ENCODE measurements at places on chromosomes 3 and 15.

DNA sequence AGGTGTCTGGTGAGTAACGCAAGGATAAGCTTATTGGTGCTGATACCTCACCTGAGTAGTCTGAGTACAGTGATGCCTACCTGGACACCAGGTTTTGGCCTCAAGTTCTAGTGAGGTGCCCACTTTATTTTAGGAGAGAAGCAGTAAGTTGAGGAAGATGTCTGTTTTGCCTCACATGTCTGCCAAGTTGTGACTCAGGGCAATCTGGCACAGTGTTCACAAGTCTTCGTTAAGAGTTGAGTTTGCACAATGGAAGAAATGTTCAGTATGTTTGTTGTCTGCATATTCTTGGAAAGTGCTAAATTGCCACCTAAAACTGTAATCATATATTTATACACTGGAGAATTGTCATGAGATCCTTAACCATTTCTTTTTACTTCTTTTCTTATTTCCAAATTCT, 122.2 kb downstream of the KCNH8 start:
- no peak for DNase-seq

DNA sequence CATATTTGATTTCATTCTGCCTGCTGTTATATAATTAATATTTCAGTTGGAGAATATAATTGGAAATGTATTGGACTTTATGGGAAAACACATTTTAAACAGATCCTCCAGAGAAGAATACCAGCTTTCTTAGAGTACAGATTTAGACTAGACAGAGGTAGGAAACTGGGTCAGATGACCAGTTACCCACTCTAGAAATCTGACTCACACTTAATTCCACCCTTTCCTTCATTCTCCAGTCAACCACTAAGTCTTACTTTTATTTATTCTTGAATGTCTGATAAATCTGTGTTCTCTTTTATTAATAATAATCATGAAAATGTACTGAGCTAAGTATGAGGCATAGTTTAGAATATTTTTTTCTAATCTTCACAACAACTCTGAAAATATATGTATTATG, 110.7 kb downstream of the LRRC49 start:
- no peak for DNase-seq

GRCh38 chr3:45549961-45550360, 44.6 kb upstream of the LIMD1 start:
- no peak for DNase-seq

DNA sequence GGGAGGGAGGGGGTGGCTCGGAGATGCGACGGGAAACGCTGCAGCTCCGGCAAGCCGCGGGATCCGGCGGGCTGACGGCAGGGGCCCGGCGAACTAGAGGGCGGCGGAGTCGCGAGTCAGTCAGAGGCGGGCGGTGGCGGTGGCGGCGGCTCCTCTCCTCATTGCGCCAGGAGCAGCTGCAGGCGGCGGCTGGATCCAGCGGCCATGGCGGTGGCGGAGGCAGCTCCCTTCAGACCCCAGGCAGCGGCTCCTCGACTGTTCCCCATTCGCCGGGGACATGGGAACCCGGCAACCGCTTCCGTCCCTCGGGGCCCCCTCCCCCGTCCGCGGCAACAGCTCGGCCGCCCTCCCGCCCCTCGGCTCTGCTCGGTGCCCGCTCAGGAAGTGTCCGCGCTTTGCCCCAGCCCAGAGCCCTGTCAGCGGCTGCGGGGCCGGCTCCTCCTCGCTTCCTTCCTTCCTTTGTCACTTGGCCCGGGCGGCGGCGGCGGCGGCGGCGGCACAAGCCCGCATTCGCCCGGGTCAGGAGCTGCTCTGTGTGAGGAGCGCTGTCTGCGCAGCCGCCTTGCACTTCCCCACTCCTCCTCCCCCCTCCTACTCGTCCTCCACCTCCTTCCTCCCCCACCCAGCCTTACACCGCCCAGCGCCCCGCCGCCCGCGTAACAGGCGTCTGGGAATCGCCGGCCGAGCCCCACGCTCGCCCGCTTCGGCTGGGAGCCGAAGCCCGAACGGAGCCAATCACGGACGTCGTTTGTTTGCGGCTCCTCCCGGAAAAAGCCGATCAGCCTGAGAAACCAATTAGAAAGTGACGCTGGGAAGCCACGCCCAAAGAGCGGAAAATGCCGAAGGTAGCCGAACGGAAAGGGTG, at the start of gene GSK3B:
Gene GSK3B (minus strand): TSS at position 537 of the 865 bp plus-strand sequence. CDS start 1,013 bp downstream, outside the sequence.
- no peak for DNase-seq

- no peak for DNase-seq
Observed at GRCh38 chr3:8884630-8885290, 78.5 kb downstream of the RAD18 start.

GRCh38 chr3:53164911-53165310, 3.9 kb downstream of the PRKCD start:
- DNase-seq = no peak

DNA sequence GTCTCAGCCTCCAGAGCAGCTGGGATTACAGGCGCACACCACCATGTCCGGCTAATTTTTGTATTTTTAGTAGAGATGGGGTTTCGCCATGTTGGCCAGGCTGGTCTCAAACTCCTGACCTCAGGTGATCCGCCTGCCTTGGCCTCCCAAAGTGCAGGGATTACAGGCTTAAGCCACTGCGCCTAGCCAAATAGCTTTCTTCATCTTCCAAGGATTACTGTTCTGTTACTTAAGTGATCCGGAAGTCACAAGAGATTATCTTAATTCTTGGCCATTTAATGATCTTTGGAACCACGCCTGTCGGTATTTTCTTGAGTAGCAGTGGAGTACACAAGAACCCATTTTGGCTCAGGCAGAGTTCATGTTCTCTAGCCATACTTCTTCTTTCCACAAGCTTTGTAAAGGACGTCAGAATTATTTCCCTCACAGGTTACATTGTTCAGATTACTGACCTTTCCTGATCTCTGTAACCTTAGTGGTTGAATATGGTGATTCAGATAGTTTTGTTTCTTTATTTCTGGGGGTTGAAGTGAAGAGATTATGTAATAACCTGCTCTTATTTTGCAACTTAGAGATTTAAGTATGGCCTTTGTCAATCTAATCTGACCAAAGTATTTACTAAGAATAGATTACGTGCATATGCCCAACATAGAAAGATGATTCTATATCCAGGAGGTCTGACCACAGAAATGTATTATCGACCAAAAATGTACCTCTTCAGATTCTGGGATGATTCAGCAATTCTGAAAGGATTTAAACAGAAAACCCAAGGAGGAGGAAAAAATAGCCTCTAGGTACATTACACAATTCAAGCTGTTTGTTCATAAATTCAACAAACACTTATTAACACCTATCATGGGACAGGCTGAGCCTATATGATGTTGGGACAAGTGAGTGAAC, 132.2 kb downstream of the GREM1 start:
- peak; percentile 90 for DNase-seq

- DNase-seq = no peak
Observed at GRCh38 chr3:188259596-188259995, 105.6 kb downstream of the LPP start.

GRCh38 chr15:34031987-34032760, 6.8 kb downstream of the AVEN start:
- no peak for DNase-seq

- peak; percentile 68 for DNase-seq
Observed at GRCh38 chr3:15438983-15439382, 11.6 kb downstream of the EAF1 start.

- DNase-seq = no peak
Observed at GRCh38 chr3:34109021-34109420, 310.6 kb downstream of the PDCD6IP start.

- DNase-seq = no peak
Observed at GRCh38 chr15:61946778-61947177, 113.5 kb downstream of the VPS13C start.

DNA sequence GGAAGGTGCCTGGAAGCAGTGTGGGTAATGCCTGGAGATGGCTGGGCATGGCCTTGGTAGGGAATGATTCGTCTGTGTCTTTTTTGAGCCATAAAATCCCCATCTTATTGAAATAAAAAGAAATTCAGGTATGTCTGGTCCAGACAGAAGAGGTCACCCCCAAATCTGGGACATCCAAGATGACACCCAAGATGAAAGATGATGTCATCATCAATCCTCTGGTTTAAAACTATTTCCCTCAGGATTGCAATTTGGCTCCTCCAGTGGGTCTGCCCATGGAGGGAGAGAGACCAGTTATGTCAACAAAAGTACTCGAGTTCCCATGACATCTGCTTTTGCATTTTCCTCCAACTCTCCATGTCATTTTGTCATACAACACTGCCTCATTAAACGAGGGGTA, 16.7 kb upstream of the CCR9 start:
- DNase-seq = no peak

DNA sequence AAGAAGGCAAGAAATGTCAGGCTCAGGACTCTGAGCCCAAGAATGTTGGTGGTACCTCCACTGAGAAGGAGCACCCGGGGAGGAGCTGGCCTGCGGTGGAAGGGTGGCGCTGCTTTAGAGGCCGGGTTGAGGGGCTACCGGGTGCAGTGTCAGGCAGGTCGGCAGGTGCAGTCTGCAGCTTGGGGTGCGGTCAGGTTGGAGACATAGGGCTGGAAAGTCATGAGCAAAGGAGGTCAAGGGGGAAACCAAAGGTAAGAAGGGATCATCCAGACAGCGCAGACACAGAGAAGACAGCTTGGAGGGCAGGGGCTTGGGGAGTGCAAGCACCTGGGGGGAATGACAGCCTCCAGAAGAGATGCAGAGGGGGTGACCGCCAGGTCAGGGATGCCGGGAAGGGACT, 274.4 kb upstream of the LYSMD4 start:
- no peak for DNase-seq

- DNase-seq = no peak
Observed at GRCh38 chr3:52774066-52774713, 3.2 kb upstream of the ITIH1 start.

GRCh38 chr3:52176951-52177700, 20.8 kb upstream of the ALAS1 start:
- no peak for DNase-seq

DNA sequence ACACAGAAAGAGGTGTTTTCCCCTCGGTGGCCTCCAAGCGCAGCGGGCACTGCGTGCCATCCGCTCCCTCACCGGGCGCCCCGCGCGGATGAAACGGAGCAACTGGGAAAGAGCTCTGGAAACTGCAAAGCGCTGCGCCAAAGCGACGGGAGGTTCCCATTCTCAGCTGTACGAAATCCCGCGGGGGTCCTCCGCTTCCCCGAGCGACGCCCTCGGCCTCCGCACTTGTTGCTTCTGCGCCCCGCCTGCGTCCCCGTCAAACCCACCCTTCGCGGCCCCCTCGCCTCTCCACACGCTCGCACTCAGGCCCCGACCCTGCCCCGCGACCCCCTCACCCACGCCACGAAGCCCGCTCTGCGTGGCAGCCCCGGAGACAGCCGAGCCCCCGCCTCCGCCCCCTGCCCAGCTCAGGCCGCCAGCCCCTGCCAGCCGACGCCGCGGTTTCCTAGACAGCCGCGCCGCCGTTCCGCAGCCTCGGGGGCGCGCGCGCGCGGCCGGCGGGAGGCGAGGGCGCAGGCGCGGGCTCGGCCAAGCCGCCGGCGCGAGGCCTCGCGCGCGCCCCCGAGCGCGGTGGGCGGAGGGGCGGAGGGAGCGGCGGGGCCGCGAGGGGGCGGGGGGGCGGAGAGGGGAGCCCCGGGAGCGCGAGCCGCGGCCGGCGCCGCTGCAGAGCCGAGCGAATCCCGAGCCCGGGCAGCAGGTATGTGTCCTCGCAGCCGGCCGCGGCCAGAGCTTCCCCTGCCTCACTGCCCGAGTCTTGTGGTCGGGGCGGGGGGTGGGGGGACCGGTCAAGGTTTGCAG, at the start of gene TMEM266:
Gene TMEM266 (plus strand): TSS at position 666 of the 798 bp plus-strand sequence. CDS start 74,279 bp downstream, outside the sequence.
- DNase-seq = no peak

DNA sequence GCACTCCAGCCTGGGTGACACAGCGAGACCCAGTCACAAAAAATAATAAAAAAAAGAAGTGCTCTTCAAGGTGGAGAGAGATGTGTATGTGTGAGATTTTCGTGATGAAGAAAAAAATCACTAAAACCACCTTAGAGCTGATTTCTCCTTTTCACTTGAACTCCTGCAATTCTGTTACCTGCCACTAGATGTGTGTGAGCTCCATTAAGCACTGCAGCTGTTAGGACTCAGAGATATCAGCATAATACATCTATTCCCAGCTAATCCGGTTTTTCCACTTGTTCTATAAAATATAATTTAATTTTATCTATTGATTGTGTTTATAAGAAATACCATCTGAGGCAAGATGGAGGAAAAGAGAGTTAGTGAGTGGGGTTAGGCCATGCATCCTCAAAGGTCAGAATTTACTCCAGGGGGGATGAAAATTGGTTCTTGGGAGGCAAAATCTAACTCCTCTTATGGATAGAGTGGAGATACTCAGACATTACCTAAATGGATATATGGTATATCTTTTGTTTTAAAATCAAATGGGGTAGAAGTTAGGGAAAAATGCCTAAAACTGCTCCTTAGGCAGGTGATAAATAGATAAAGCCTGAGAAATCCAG, 152.7 kb downstream of the IL20RB start:
- DNase-seq = no peak

GRCh38 chr15:31485431-31485830, 158.8 kb downstream of the KLF13 start:
- no peak for DNase-seq

- peak; percentile 66 for DNase-seq
Observed at GRCh38 chr3:125055913-125056745, at the start of gene HEG1. Gene HEG1, minus strand, starts transcription at chr3:125055997. Its CDS starts 107 bp downstream, at chr3:125055890.

- no peak for DNase-seq
Observed at GRCh38 chr3:117700573-117701360, 991.2 kb downstream of the TUSC7 start.

GRCh38 chr3:114649331-114649730, 355.5 kb downstream of the TIGIT start:
- DNase-seq = no peak

DNA sequence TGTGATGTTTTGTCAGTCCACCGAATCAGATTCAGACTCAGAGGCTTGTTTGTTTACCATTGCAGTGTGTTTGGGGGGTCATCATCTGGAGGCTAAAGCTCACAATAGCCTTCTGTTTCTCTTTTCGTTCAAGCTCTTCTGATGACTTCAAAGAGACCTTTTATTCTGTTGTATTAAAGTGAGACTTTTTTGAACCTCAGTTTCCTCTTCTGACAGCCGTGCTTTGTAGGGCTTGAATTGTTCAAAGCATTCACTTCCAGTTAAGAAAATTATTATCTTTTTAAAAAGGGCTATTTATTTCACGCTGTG, 1.3 kb downstream of the PXK start:
- no peak for DNase-seq

DNA sequence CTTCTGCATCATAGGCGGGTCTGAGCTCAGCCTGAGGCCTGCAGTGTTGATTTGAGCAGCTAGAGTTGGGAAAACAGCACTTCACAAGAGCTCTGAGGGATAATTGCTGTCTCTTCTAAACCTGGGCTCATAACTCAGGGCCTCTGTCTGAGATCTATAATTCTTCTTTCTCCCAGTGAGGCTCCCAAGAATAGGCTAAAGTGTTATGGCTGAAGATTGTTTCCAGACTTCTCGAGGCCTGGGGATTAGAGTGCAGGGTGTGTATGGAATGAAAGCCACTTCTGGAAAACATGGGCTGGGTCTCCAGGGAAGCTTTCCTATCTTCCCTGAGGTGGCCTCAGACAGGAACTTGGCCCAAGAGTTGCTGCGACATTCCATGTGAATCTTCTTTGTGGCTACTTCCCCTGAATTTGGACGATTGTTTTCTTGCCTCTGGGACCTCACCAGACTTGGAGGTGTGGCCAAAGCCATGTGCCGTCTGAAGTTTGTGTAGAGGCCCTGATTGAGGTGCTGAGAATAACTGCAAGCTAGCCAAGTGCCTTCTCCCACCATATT, 26.5 kb downstream of the MTMR14 start:
- DNase-seq = no peak

- no peak for DNase-seq
Observed at GRCh38 chr3:121490161-121490560, 55.6 kb downstream of the POLQ start.

GRCh38 chr15:31758126-31758525, 272.2 kb upstream of the CHRNA7 start:
- DNase-seq = no peak

GRCh38 chr3:127237835-127238234, 44.9 kb downstream of the PRR23E start:
- DNase-seq = no peak

GRCh38 chr3:53577506-53577905, 83.1 kb downstream of the CACNA1D start:
- DNase-seq = no peak
